ENCODE measurements at places on chromosomes 5 and 9.

DNA sequence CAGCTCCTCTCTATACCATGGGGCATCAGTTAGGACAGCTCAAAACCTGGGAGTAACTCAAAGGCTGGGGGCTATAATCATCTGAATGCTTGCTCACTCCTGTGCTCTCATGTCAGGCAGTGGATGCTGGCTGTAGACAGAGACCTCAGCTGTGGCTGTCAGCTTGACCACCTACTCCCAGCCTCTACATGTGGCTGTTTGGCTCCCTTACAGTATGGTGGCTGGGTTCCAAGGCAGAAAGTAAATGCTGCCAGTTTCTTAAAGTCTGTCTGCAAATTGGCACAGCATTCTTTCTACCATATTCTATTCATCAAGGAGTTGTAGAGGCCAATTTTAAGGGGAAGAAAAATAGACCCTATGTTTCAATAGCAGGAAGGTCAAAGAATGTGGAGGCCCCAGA is 66.9 kb downstream of the TMC1 start:
- DNase-seq, result no peak

DNA sequence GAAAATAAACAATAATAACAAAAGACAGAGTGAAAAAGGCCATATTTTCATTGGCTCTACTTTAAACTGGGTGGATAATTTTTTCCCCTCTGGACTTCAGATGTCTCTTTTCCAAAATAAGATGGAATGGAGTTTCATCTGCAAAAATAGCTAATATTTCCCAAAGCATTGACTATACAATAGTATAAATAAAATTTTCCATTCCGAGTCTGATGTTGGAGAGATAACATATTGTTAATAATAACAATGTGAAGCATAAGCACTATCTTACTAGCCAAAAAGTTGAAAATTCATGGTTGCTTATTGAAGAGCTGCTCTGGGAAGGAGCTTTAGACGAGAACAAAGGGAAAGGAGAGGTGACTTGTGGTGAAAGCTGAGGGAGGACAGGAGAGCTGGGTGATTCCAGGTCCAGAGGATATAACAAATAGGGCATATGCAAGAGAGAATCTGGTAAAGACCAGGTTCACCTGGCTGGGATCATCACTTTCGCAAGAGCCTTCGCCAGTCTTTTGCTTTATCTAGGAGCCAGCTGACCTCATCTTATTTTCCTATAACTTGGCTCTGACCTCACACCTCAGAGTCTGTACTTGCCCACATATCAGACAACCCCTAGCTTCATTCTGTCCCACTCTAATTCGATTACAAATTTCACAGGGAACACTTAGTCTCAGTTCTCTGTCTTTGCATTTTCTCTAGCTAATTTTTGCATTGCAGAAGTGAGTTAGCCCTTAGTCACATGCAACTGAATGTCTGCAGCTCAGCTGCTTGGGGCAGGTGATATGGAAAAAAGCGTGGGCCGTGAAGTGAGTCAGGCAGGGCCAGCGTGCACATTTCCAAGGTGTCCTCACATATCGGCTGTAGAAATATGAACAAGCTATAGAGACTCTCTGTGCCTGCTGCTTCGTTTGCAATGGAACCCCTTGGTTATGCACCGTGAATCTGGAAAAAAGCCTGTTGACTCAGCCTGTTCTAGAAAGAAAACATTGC is 7.6 kb upstream of the ZNF474 start:
- no peak for DNase-seq

DNA sequence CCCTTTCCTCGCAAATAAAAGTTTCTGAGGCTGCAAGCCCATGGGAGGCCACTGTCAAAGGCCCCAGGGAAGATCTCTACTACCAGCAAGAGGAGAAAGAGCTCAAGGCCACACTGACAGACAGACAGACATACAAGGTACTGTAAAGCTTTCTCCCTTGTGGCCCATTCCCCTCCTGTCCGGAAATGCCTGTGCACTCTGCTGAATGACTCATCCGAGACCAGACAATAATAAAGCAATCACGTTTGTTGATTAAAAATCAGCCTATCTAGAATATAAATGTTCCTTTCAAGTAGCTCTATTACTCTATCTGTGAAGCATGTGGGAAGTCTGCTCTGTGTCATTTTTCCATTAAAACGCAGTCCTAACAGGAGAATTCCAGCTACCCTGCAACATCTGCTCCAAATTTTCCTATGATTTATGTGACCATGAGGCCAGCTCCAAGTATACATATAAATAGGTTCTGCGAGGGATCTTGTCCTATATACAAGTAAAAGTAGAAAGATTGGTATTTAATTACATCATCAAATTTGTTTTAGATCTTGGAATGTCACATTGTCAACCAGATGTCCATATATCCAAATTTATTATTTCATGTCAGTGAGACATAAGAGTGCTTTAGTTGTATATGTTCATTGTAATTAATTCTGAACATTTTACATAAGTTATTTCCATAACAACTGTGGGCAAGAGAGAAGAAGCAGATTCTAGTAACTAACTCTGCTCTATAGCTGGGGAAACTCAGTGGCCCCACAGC is 34.7 kb upstream of the TGFBI start:
- no peak for DNase-seq

DNA sequence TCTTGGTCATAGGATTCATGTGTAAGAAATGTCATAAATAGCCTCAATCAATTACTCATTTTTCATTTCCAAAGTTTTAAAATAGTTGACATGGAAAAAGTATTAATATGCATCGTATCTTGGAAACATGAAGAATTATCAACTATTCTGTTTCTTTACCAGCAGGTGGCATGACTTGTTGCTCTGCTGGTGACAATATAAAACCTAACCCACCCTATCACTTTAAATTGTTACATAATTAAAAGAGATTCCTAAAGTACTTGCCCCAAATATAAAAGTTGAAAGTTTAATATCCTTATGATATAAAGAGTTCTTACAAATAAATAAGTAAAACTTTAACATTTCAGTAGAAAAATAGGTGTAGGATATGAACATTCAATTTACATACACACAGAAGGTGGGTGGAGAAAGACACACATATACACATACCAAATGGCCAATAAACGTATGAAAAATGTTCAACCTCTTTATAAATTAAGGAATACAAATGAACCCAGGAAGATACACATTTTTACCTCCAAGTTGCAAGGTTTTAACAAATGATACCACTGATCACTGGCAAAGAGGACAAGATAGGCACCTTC is 30.6 kb downstream of the MAP1B start:
- DNase-seq, result no peak

DNA sequence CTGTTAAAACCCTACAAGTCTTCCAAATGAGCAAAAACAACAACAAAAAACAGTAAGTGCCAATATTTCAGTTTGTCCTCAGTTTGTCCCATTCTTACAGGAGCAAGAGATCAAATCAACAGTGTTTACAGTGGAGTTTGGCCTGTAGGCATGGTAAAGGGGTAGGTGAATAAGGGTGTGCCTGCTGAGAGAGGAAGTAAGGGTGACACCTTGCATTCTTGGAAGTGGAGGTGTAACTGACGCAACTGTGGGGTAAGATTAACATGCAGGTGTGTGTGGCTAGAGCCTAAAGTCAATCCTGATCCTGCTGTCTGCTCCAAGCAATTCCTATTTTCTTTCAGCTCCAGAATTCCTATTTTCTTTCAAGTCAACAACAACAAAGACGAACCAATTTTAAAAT is 43.4 kb downstream of the PFDN1 start:
- DNase-seq, result no peak

DNA sequence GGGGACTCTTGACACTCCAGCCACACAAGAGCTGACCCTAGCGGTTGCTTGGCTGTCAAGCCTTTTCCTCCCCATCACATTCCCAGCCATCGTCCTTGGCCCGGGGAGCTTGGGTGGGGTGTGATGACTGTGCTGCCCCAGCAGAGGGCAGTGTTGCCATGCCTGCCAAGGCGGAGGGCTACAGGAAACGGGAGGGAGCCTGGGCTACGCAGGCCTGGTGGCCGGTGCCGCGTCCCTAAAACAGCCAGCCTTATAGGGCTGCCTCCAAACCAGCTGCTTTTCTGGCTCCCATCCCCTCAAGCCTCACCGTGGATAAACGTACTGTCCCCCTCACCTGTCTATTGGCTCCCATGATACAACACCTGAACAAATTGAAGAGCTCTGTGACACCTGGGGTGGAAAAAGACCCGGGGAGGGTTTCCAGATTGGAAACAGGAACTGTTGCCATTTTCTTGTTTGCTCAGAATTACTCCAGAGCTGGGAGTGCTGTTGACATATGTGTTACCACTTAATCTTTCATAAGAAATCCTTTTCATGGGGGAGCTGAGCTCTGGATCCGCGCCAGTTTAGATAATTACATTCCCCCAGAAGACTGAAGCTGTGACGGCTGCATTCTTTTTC is 72.8 kb upstream of the ASTN2 start:
- peak; percentile 22 for DNase-seq

DNA sequence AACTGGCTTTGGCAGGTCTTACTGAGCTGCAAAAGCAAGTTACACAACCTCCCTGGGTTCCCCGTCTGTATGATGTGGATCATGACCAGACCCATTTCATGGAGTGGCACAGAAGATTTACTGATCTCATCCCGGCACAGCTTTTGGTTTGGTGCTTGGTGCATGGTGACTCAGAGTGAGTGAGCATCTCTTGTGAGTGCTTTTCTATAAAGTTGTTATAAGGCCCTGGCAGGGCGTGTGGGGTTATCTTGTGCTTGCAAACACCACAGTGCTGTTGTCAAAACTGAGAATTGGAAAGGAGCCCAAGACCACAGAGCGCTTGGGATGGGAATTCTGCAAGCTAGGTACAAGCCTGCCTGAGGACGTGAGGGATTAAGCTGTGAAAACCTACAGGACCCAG is 425.2 kb downstream of the GADD45G start:
- DNase-seq, result no peak

GRCh38 chr5:14245132-14245925 is 102.2 kb downstream of the TRIO start:
- DNase-seq, result no peak

- no peak for DNase-seq
Measured at GRCh38 chr9:117335837-117336433, 78.9 kb downstream of the ASTN2 start.

DNA sequence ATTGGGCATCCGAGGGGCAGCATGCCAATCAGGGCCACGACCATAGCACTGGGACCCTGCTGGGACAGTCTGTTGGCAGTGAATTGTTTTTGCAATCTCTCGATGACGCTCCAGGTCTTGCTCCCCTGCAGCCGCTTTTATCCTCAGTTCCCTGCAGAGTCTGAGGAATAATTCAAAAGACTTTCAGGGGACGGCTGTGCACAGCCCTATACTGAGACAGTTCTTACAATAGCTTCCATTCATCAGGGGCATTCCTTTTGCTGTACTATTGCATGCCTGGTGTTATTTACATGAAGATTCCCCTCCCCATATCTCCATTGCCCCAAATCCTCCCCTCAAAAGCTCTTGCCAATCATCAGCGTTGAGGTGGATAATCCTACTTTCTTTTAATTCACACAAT is 163.3 kb upstream of the WWC1 start:
- DNase-seq, result no peak

DNA sequence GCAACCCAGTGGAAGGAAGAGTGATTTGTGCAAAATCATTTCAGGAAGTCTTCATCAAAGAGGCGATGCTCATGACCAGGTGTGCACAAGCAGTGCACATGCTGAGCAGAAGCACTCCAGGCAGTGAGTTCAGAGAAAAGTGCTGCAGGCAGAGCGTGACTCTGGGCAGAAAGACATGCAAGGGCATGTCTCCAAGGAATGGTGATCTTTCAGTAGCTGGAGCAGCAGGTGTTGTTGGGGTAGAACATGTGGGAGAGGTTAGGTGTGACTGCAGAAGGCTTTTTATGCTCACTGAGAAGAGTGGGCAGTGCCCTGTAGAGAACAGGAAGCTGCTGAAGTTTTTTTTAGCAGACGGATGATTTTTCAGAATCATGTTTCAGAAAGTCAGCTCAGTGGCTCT is 545.4 kb upstream of the TLE4 start:
- no peak for DNase-seq

- no peak for DNase-seq
Measured at GRCh38 chr9:119961774-119962424, 592.7 kb upstream of the BRINP1 start.

- no peak for DNase-seq
Measured at GRCh38 chr9:132833550-132834121, 44.4 kb downstream of the AK8 start.

GRCh38 chr5:773517-774264 is 10.8 kb downstream of the ZDHHC11B start:
- no peak for DNase-seq

DNA sequence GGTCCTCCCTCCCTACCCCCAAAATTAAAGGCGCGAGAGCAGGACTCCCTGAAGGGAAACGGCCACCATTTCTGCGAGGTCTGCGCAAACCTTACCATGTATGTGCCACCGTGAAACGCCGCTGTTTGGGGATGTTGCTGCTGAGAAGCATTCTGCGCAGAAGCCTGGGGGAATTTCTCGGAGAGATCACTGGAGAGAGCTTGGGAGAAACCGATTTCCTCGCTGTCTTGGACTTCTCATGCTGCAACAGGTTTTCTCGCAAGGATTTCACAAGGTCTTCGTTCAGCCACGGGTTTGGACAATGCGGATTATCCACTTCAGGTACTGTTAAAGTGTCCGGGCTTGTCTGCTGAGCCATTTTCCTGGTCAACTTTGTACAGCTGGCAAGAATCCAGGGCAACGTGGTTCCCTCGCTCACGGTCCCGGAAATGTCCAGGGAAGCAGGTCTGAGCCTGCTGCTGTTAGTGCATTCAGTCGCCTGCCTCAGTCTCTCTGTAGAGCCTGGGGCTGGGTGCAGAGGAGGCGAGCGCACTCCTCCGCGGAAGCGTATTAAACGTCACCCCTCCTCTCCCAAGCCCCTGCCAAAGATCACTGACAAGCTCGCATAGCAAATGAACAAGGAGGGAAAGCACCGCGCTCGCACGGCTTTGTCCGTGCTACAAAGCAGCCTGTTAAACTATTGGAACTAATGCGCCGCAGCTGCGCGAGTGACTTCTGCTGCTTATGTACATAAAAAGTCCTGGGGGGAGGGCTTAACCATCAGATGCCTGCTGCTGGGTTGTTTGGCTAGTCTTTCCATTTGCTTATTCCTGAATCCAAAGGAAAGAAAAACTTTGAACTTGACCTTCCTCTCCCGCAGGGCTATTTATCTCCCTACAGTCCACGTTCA is 125.1 kb downstream of the PDE4D start:
- no peak for DNase-seq

- DNase-seq, result no peak
Measured at GRCh38 chr5:109388407-109388806, 21.4 kb downstream of the PJA2 start.

- no peak for DNase-seq
Measured at GRCh38 chr9:3906437-3907213, 380.8 kb upstream of the RFX3 start.

DNA sequence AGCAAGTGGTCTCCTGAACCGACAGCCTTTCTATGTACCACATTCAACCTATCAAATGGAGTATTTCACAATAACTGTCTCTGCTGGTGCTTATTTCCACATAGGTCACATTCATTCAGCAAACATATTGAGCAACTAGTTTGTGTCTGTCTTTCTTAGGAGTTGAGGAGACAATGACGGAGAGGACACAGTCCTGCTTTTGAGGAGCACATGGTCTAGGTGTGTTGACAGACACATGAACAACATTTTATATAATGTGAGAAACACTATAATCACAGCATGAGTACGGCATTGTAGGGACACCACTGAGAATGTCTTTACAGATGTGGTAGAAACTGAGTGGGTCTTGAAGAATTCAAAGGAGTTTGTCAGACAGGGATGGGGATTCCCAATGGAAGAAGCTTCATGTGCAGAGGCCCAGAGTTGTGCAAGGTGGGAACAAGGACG is 28.5 kb downstream of the NFIL3 start:
- no peak for DNase-seq
